ENCODE measurements at places on chromosomes 3 and 15.

- no peak for DNase-seq
Observed at GRCh38 chr3:41143421-41144031, 55.8 kb upstream of the CTNNB1 start.

GRCh38 chr3:45041666-45042065, 15.6 kb downstream of the CLEC3B start:
- DNase-seq: no peak

DNA sequence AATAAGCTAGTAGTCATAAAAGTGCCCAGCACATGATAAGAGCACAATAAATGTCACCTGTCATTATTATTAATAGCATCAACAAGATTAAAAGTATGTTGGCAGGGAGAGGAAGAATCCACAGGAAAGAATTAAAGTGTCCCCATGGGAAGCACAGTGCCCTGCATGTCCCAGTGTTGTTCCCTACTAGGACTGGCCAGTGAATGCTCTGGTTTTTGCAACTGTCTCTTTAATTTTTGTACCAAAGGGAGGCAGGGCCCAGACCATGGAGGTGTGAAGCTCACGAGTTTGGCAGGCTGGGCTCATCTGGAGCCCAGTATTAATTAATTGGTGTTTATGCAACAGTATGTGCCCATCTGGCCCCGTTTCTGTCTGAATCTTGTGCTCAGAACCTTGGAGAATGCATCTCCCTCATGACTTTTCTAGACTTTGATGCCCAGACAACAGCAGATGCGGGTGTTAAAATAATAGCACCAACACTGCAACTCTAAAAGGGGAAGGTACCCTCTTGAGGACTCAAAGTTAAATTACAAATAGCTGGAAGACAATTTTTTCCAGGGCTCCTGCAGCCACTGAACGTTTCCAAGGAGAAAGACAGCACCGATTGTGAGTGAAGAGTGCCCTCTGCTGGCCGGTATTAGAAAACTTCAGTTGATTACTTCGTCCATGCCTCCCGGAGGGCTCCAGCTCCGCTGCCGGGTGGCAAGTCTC, 71.9 kb upstream of the SPATA12 start:
- DNase-seq: no peak

DNA sequence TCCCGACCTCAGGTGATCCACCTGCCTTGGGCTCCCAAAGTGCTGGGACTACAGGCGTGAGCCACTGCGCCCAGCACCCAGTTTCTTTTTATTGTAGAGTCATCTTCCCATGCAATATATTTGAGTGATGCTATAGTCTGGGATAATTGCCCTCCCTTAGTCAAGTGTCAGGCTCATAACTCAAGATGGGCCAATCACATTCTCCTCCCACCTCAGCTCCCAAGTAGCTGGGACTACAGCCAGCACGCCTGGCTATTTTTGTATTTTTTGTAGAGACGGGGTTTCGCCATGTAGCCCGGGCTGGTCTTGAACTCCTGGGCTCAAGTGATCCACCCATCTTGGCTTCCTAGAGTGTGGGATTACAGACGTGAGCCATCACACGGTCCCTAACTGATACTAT, 15.2 kb upstream of the PTPN9 start:
- no peak for DNase-seq

DNA sequence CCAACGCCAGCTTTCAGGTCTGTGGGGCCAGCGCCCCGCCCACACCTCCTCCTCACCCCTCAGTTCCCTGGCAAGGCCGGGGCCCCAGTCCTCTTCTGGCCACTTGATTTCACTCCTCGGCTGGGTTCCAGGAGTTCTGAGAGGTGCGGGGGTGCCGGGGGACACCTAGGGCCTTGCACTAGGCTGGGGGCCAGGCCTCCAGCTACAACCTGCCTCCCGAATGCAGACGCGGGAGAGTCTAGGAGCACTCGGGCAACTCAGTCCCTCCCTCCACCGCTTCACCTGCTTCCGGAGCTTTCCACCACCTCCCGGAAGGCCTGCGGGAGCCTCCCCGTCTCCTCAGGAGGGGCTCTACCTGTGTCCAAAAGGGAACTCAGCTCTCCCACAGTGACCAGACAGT, 35.6 kb downstream of the TNK2 start:
- no peak for DNase-seq

DNA sequence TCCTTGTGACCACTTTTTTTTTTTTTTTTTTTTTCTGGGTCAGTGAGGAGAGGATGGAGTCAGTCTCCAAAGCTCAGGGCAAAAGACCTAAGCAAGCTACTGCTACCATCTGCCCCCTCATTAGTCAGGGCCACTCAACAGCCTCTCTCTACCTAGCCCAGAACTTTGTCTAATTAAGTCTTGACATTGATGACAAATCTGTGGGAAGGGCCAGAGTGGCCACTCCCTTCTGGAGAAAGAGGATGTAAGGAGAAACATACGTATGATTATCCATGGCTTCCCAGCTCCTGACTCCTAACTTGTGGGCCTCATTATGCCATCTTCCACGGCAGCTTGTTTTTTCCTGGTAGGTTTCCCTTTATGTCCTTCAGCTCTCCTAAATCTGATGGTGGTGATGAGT, 37.9 kb downstream of the NR1I2 start:
- no peak for DNase-seq

DNA sequence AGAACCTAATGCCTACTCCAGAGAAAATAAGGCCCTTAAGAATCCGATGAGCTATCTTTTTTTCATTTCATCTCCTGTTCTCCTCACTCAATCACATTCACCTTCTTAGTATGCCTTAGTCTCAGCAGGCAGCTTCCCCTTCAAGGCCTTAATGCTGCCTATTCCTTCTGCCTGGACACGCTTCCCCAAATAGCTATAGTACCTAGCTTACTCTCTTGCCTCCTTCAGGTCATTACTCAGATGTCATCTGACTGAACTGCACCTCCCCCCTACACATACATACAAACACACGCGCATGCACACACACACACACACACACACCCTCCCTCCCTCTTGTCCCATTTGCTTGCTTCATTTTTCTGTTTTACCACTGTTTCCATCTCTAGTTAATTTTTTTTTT, 191.5 kb upstream of the MLF1 start:
- no peak for DNase-seq

- peak; percentile 9 for DNase-seq
Observed at GRCh38 chr3:105431200-105431599, 64.5 kb downstream of the ALCAM start.

- DNase-seq: no peak
Observed at GRCh38 chr3:57682284-57682683, 10.6 kb downstream of the DENND6A start.

GRCh38 chr3:9721700-9722060, 9.9 kb upstream of the BRPF1 start:
- DNase-seq: no peak

DNA sequence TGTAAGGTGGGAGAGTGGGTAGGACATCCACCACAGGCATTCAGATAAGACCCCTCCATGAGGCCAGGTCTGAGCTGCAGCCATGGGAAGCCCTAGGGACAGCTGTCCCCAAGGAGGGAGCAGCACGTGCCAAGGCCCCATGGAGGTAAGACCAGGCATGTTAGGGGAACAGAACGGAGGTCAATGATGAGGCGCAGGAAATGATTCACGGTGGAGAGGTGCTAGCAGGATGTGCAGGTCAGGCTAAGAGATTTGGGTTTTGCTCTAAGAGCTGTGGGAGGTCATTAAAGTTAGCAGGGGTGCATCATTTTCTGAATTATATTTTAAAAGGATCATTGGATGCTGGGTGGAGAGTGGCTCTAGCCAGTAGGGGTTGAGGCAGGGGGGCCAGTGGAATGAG, 66.4 kb upstream of the SNRPA1 start:
- DNase-seq: no peak

DNA sequence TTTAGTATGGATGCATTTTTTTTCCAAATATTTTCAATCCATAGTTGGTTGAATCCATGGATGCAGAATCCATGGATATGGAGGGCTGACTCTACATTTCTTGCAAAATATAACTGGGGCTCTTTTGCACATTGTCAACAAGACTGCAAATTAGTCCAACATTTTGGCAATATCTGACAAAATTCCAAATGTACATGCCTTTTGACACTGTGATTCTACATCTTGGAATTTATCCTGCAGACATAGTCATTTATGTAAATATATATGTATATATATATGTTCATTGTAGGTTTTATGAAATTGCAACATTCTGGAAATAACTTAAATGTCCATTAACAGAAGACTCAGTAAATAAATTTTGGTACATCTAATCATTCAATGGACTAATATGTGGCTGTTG, 203.0 kb downstream of the THRB start:
- DNase-seq: no peak
